Myometrial cell (primary cell): ENCODE measurements at places on chromosomes 1 and 21. TPM values are rescaled to one million over a fixed set of nuclear protein-coding genes. Genes with fewer than 3 reads are reported as not detected.

Gene SHE
- total RNA-seq, result not detected in 2 replicates

Gene ALX3
- total RNA-seq, result not detected in 2 replicates

Gene HEYL
- total RNA-seq, result 0.18 TPM in 1 of 2 replicates, not detected in the other

Gene DMBX1
- total RNA-seq, result not detected in 2 replicates

Gene FAM177B
- total RNA-seq, result not detected in 2 replicates

Gene PPM1J
- total RNA-seq, result 0.86 and 6.9 TPM in 2 replicates

Gene RYR2
- not detected in 2 replicates for total RNA-seq

Gene KCNK2
- 7.8 and 11.5 TPM in 2 replicates for total RNA-seq

Gene OR2M3
- not detected in 2 replicates for total RNA-seq

Gene HPCAL4
- total RNA-seq, result not detected in 2 replicates

Gene ST6GALNAC5
- 1.6 and 2.0 TPM in 2 replicates for total RNA-seq

Gene HDAC1
- total RNA-seq, result 65.6 and 69.5 TPM in 2 replicates

Gene INAVA
- not detected in 2 replicates for total RNA-seq

Gene RBM11
- not detected in 2 replicates for total RNA-seq

Gene RNF186
- total RNA-seq, result not detected in 2 replicates
